ENCODE measurements at places on chromosomes 4 and X. TPM values are rescaled to one million over a fixed set of nuclear protein-coding genes. Genes with fewer than 3 reads are reported as not detected.
A peak's percentile ranks its signal among the peaks of the same experiment; 100 is the strongest.

GRCh38 chr4:127604949-127605709 is 27.6 kb upstream of the INTU start:
- no peaks in the 10 kb centered on the region for H3K27me3 ChIP-seq
- no peak overlapping the region for H3K27ac ChIP-seq
- peaks cover 11% of the 10 kb centered on the region for H3K4me1 ChIP-seq
- DNase-seq: peak; percentile 66
- H3K4me3 ChIP-seq: no peak overlapping the region

DNA sequence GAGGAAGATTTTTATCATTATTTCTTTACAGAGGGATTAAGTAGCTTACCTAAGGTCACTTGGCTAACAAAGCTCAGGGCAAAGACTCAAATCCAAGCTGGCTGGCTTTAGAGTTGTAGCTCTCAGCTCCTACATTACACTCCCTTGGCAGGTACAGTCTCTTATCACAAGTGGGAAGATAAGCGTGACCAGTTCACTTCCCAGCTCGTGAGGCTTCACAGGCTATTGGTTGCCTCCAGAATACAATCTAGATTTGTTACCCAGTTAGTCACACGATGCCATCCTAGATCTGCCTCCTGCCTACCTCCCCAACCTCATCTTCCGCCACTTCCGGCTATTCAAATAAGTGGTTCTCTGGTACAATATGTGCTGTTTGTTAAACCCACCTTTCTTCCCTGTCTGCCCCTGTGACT is 3.7 kb downstream of the MMRN1 start:
- no peaks in the 10 kb centered on the region for H3K36me3 ChIP-seq
- H3K4me3 ChIP-seq: no peak overlapping the region
- no peaks in the 10 kb centered on the region for H3K4me1 ChIP-seq
- no peaks in the 10 kb centered on the region for H3K27me3 ChIP-seq
- DNase-seq: peak; percentile 12
- H3K27ac ChIP-seq: no peak overlapping the region

GRCh38 chrX:40878766-40879165 is 143.4 kb upstream of the MED14 start:
- H3K4me1 ChIP-seq: peaks cover 6% of the 10 kb centered on the region
- H3K27me3 ChIP-seq: no peaks in the 10 kb centered on the region
- no peak overlapping the region for H3K27ac ChIP-seq
- DNase-seq: no peak
- no peaks in the 10 kb centered on the region for H3K36me3 ChIP-seq

- no peak for DNase-seq
- H3K4me1 ChIP-seq: no peaks in the 10 kb centered on the region
- H3K27me3 ChIP-seq: no peaks in the 10 kb centered on the region
- H3K36me3 ChIP-seq: peaks cover 8% of the 10 kb centered on the region
Observed at GRCh38 chrX:10206317-10206716, 49.5 kb downstream of the CLCN4 start.

- H3K27me3 ChIP-seq: no peaks in the 10 kb centered on the region
- H3K36me3 ChIP-seq: no peaks in the 10 kb centered on the region
- DNase-seq: no peak
- H3K27ac ChIP-seq: no peak overlapping the region
- H3K4me1 ChIP-seq: peaks cover 4% of the 10 kb centered on the region
Observed at GRCh38 chr4:7750523-7750922, 189.1 kb downstream of the AFAP1 start.

- DNase-seq: no peak
- no peaks in the 10 kb centered on the region for H3K27me3 ChIP-seq
- H3K36me3 ChIP-seq: no peaks in the 10 kb centered on the region
- no peak overlapping the region for H3K4me3 ChIP-seq
- H3K27ac ChIP-seq: no peak overlapping the region
Observed at GRCh38 chr4:25131926-25132325, 28.3 kb downstream of the SEPSECS start.

GRCh38 chr4:77127215-77127614 is 29.8 kb upstream of the CCNG2 start:
- peak; percentile 20 for DNase-seq
- no peaks in the 10 kb centered on the region for H3K36me3 ChIP-seq
- peaks cover 10% of the 10 kb centered on the region for H3K4me1 ChIP-seq

GRCh38 chr4:176425035-176425434 is 105.3 kb downstream of the SPCS3 start:
- H3K36me3 ChIP-seq: no peaks in the 10 kb centered on the region
- no peaks in the 10 kb centered on the region for H3K27me3 ChIP-seq
- no peaks in the 10 kb centered on the region for H3K4me1 ChIP-seq
- no peak overlapping the region for H3K27ac ChIP-seq

- no peaks in the 10 kb centered on the region for H3K4me1 ChIP-seq
- no peak overlapping the region for H3K4me3 ChIP-seq
- H3K36me3 ChIP-seq: no peaks in the 10 kb centered on the region
- H3K27ac ChIP-seq: no peak overlapping the region
- no peaks in the 10 kb centered on the region for H3K27me3 ChIP-seq
Observed at GRCh38 chrX:1717373-1717772, 102.5 kb downstream of the ASMT start.

GRCh38 chr4:186192066-186192612 is 772 bp downstream of the CYP4V2 start:
- H3K27ac ChIP-seq: peak overlapping the region; percentile 66
- peak; percentile 55 for DNase-seq
- peak overlapping the region; percentile 87 for H3K4me3 ChIP-seq
- H3K36me3 ChIP-seq: no peaks in the 10 kb centered on the region
- H3K4me1 ChIP-seq: no peaks in the 10 kb centered on the region

DNA sequence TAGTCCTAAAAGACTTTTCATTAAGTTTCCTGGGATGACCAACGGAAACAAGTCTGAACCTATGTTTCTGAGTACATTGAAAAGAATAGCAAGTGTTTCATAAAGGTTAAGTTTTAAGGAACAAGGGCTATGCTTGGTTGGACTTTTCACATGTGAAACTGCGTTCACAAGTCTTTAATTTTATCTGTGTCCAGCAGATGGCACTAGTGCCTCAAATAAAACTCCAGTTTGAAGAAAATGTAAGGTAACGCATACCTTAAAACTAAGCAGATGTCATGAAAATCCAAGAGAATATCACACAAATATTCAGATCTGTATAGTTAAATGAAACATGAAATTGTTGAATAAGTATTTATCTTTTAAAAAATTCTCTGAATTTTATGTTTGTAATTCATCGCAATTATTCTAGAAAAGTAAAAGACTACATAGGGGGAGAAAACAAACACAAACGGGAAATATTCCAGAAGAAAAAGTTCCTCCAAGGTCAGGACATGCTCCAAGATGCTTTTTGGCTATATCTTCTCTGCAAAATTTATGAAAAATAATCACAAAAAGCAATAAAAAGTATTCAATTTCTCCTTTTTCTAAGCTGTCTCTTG is 89.6 kb upstream of the MAD2L1 start:
- no peaks in the 10 kb centered on the region for H3K36me3 ChIP-seq
- no peaks in the 10 kb centered on the region for H3K4me1 ChIP-seq
- no peaks in the 10 kb centered on the region for H3K27me3 ChIP-seq
- peak; percentile 51 for DNase-seq
- no peak overlapping the region for H3K4me3 ChIP-seq

DNA sequence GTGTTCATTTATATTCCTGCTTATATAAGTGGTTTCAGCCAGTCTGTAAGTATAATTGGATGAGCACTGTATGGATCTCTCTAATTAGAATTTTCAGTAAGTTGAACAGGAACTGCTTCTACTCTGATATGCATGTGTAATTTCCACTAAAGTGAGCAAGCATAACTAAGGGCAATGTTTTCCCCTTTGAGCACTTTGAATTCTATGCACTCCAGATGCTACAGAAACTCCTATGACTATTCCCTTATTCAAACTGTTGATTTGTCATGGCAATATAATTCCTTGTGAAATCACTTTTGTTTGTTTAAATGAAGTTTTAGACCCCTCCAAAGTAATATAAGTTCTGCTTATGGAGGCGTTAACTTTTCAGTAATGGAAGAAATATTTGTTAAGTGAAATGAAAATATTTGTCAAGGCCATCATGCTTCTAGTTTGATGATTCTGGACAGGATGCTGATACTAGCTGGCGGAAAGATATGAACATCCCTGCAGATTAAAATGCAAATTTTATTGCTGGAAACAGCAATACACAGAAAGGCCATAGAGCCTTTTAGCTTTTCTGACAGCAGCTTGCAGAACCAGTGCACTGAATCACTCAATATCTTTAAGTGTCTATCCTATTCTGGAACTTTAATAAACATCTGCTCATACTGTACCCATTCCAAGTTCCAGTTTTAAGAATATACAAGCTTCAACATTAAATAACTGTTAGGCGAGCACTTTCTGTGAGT is 1460.8 kb downstream of the RAPGEF2 start:
- no peak for DNase-seq
- no peaks in the 10 kb centered on the region for H3K36me3 ChIP-seq
- H3K4me1 ChIP-seq: no peaks in the 10 kb centered on the region
- H3K4me3 ChIP-seq: no peak overlapping the region
- H3K27me3 ChIP-seq: no peaks in the 10 kb centered on the region

- no peak overlapping the region for H3K27ac ChIP-seq
- H3K36me3 ChIP-seq: no peaks in the 10 kb centered on the region
- H3K4me3 ChIP-seq: no peak overlapping the region
- H3K4me1 ChIP-seq: peaks cover 23% of the 10 kb centered on the region
- no peaks in the 10 kb centered on the region for H3K27me3 ChIP-seq
- peak; percentile 22 for DNase-seq
Observed at GRCh38 chr4:128558896-128559679, 250.4 kb upstream of the JADE1 start.

GRCh38 chr4:152676052-152676854 is 3.5 kb downstream of the TMEM154 start:
- H3K27me3 ChIP-seq: no peaks in the 10 kb centered on the region
- no peak for DNase-seq
- H3K36me3 ChIP-seq: no peaks in the 10 kb centered on the region
- H3K4me1 ChIP-seq: no peaks in the 10 kb centered on the region
- no peak overlapping the region for H3K27ac ChIP-seq
- H3K4me3 ChIP-seq: no peak overlapping the region

The GPRASP2 gene
- 7.4 TPM for total RNA-seq

The PYURF gene
- 155 TPM for total RNA-seq

The GATA1 gene
- not detected for total RNA-seq

The TCP11X1 gene
- total RNA-seq: 0.08 TPM

The SYNPO2 gene
- 8.5 TPM for total RNA-seq

The PJA1 gene
- total RNA-seq: 43.6 TPM

The MGAT4D gene
- not detected for total RNA-seq

The CLDN24 gene
- total RNA-seq: not detected

The TACR3 gene
- 5.3 TPM for total RNA-seq

The EXOC1L gene
- total RNA-seq: not detected

The ABCG2 gene
- total RNA-seq: 0.35 TPM

The ZCCHC18 gene
- 1.2 TPM for total RNA-seq

Measured in SJCRH30 (cell line).